Stimulated activated CD8-positive, alpha-beta memory T cell treated with anti-CD3 and anti-CD28 coated beads, Interleukin-2, amount 100 ng/mL, for 48 hours (primary cell): ENCODE measurements at places on chromosomes 16 and 17.

DNA sequence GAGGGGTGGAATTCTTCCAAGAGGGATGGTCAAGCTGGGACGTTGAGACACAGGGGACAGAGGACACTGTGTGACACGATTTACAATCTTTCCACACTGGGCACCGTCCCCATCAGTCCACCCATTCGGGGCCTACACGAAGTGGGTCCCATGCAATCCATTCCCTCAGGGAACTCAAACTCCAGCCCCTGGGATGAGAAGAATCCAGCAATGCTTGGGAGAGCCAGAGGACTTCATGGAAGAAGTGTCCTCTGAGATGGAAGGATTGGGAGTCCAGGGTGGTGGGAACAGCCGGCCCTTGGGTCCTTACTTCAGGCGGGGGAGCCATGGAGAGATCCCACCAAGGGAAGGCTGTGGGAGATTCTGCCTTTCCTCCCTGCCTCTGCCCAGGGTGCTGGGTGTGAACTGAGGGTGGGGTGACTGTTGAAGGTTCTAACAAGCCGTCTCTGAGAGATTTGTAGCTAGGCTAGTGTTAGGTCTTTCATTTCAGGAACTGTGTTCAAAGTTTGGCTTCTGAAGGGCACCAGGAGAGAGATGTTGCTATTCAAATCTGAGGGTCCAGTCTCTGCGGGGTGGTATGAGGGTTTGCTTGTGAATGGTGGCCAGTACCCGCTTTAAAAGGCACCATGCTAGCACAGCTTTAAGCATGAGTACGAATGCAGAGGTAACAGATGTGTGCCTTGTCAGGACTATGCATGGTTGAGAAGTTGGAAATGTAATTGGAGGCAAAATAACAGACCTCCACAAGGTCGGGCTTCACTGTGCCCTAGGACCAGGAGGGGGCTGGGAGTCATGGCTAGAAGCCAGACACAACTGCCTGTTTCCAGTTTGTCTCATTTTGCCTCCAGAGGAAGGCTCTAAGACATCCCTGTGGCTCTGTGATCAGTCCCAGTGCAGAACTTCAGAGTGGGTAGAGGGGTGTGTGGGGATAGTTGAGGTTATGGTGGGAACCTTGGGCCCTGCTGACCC is 1.9 kb downstream of the ATP1B2 start:
- DNase-seq, result no peak

GRCh38 chr16:87721622-87722585 is 43.9 kb downstream of the KLHDC4 start:
- DNase-seq, result no peak

GRCh38 chr17:57447357-57447989 is 191.2 kb downstream of the MSI2 start:
- no peak for DNase-seq

GRCh38 chr17:74584292-74585060 is 7.6 kb downstream of the CD300LD start:
- no peak for DNase-seq

- DNase-seq, result no peak
Measured at GRCh38 chr17:55784666-55785065, 33.8 kb downstream of the PCTP start.

DNA sequence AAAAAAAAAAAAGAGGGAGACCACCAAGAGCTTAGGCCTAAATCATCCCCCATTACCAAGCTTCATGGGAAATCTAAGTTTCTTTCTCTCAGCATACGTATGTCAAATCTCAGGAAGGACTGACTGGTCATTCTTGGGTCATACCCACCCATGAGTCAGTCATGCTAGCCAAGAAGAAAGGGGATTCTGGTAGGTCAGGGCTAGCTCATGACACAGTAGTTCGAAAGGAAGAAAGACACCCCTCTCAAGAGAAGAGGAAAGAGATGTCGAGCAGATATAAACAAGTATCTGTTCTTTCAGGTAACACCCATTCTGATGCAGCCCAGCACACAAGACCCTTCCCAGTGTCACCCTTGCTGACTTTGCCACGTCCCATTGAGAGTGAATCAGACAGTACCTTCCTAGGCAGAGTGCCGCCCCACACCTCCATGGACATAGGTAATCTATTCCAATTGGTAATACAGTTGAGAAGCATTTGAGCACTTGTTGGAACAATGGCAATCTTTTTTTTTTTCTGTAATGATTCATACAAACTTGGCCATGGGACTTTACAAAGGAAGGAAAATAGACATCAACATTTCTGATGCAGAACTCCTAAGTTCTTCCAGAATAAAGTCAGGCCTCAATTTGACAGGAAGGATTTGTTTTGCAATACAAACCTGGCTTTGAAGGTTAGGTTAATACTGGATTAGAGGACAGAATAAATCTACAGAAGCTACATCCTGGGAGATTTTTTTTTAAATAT is 38.2 kb downstream of the COPRS start:
- no peak for DNase-seq

DNA sequence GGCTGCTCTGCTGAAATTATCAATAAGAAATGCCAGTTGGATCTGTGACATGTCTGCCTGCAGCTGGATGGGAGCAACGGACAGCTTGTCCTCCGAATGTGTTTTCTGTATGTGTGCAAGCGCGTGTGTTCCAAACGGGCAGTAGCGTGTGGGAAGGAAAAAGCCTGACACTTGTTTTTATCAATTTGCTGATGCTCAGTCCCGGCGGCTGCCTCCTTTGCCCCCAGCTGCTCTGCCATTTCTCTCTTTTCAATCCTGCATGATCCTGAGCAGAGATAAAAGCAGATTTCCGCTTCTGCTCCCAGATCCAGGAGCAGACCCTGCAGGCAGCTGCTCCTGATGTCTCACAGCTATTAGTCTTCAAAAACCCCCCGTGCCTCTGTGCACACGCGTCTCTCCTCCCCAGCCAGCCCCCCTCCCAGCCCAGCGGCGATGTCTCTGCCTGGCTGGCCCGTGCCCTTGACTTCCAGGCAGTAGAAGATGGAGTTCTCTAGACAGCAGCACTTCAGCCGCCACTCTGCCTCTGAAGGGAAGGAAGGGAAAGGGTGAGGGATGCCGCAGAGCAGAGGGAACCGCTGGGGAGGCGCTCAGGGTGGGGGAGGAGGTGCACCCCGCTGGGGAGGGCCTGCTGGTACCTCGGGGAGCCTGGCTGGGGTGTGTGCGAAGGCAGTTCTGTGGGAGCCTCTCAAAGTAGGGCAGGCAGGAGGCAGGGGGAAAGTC is 4.1 kb downstream of the PRCD start:
- no peak for DNase-seq

DNA sequence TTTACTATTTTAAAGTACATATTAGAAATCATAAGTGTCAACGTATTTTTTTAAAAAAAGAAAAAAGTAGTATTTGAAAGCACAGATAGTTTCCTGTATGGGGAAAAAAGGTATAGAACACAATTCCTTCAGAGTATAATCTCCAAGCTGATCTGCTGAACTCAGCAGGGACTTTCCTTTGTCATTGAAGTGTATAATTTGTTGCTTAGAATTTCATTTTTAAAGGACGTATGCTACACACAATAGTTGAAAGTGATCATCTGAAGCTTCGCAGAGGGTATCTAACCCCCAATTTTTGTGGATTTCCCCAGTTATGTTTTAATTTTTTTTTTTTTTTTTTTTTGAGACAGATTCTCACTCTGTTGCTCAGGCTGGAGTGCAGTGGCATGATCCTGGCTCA is 20.2 kb upstream of the MAPT start:
- no peak for DNase-seq

- DNase-seq, result no peak
Measured at GRCh38 chr17:66935717-66936116, 28.8 kb upstream of the CACNG4 start.

- no peak for DNase-seq
Measured at GRCh38 chr16:188674-189073, 8.4 kb downstream of the HBQ1 start.

DNA sequence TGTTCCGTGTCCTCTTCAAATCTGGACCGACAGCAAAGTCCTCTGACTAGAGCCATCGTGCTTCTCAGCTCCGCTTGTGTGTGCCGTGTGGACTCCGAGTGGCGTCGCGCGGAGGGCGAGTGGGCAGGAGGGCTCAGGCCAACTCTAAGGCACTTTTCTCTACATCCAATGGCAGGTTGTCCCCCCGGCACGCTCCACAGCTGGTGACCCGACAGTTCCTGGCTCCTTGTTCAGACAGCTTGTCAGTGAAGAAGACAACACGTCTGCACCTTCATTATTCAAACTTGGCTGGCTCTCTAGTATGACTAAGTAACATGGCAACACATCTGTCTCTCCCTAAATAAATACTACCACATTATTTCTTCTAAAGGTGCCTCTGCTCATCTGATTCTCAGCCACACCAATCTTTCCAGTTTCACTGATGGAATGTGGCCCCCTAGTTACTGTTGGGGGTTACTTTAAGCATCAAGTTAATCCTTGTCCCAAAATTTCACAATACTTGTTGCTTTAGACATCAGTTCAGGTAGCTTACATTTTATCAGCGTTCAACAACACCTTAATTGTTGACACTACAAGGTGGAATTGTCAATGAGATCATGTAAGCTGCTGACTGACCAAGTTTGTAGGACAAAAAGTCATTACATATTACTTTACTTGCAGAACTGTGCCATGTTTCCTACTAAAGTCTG is 15.4 kb downstream of the COG1 start:
- DNase-seq, result no peak

- no peak for DNase-seq
Measured at GRCh38 chr17:1709403-1709951, 700 bp downstream of the TLCD2 start.

GRCh38 chr17:46831573-46832330 is 13.3 kb upstream of the WNT3 start:
- no peak for DNase-seq

GRCh38 chr17:58052945-58053715 is 30.1 kb upstream of the DYNLL2 start:
- no peak for DNase-seq

DNA sequence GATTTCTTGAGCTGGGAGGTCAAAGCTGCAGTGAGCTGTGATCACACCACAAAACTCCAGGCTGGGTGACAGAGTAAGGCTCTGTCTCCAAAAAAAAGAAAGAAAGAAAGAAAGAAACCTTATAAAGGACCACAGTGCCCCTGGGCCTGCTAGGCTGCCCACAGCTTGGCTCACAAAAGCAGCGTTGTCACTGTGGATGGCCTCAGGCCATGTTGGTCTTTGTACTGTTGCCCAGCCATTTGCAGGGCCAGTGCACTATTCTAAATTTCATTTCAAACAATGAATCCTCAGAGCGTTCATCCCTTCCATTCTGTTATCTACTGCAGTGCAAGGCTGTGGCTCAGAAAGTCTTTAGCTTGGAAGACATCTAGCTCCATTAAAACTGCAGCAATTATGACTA is 208.4 kb downstream of the SLC39A11 start:
- DNase-seq, result no peak

DNA sequence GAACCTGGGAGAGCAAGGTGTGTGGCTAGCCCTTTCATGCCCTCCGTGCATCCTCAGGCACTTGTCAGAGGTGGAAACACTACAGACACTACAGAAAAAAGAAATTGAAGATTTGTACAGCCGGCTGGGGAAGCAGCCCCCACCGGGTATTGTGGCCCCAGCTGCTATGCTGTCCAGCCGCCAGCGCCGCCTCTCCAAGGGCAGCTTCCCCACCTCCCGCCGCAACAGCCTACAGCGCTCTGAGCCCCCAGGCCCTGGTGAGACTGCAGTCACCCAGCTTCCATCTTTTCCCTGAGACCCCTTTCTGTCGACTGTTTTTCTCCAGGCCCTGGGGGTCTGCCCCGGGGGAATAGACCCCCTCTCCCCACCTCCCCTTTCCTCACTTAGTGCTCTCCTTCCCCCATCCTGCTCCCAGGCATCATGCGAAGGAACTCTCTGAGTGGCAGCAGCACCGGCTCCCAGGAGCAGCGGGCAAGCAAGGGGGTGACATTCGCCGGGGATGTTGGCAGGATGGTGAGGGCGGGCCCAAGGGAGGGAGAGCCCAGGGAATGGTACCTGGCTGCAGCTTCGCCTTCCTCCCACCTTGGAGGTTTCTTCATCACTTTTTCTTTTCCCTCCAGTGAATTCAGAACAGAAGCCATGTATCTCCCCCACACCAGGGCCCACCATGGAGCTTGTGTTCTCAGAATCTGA is 2.3 kb downstream of the COA3 start:
- DNase-seq, result no peak

DNA sequence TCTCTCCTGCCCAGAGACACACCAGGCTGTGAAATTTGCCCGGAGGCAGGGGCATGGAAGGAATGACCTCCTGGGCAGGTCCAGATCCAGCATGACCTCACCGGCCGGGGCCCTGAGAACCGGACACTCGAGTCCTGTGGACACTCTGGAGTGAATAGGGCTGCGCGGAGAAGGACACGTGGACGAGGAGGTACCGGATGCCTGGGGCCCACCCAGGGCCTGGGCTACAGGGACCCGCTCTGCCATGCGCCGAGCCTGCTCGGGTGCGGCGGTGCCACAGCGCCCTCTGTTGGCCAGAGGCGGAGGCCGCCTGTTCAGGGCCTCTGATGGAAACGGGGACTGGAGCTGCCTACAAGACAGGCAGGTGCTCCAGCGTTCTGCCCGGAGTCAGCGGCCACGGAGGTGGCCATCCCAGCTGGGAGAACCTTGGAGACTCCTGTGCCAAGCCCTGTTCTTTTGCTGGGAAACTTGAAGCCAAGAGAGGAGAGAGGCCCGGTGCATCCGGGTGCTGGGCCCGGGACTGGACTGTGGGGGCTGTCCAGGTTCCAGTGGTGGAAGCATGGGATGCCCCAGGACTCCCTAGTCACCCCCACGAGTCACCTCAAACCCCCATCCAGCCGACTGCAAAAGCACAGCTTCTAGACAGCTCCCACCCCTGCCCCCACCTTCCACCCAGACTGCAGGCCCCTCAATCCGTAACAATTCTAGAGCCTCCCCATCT is 19.3 kb upstream of the NXPH3 start:
- DNase-seq, result peak; percentile 82

- DNase-seq, result no peak
Measured at GRCh38 chr17:69269131-69269998, 40.7 kb upstream of the ABCA10 start.

GRCh38 chr17:5788266-5788900 is 204.1 kb upstream of the NLRP1 start:
- no peak for DNase-seq

GRCh38 chr16:68548947-68549346 is 9.9 kb downstream of the ZFP90 start:
- no peak for DNase-seq

DNA sequence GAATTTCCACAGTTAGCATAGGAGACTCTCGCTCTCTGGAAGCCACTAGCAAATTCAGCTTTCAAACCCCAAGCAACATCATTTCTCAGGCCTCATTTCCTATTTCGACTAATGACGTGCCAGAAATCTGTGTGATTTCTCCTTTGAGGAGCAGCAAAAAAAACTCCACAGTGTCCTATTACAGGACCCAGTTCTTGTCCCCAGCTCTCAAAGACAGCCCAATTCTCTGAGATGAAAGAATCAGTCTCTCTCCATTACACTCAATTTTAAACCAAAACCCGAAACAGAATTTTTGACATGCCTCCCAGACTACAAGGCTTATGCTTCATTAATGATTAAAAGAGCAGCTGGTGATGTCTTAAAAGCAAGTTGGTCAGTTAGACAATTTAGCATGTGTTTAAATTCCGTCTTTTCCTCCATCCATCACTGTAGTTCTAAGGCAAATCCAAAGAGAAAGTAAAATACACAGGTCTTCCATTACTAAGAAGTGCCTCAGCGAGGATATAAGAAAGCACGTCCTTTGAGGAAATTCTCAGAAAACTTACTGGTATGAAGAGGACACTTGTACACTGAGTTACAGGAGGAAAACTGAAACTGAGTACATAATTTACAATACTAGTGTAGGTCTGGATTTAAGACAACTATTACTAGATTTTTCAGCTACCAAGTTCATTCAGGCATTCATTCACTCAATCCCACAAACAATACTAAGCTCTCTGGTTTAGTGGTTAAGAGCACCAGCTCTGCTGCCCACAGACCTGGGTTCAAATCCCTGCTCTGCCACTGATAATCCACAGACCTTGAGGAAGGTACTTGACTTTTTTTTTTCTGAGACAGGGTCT is 12.5 kb downstream of the TOM1L2 start:
- DNase-seq, result peak; percentile 18
